Upper lobe of right lung (tissue), 1 donor: ENCODE measurements at places on chromosomes 16 and 17. TPM values are rescaled to one million over a fixed set of nuclear protein-coding genes. Genes with fewer than 3 reads are reported as not detected.

CLDN7 gene
- 117 TPM for total RNA-seq

PABPN1L gene
- total RNA-seq = not detected

CSH1 gene
- not detected for total RNA-seq

DNAAF1 gene
- total RNA-seq = 0.49 TPM

SLC12A3 gene
- total RNA-seq = not detected

UNC45B gene
- 0.14 TPM for total RNA-seq

OTOA gene
- total RNA-seq = 0.90 TPM

KRTAP2-3 gene
- total RNA-seq = not detected

OTOP2 gene
- total RNA-seq = not detected

DNA sequence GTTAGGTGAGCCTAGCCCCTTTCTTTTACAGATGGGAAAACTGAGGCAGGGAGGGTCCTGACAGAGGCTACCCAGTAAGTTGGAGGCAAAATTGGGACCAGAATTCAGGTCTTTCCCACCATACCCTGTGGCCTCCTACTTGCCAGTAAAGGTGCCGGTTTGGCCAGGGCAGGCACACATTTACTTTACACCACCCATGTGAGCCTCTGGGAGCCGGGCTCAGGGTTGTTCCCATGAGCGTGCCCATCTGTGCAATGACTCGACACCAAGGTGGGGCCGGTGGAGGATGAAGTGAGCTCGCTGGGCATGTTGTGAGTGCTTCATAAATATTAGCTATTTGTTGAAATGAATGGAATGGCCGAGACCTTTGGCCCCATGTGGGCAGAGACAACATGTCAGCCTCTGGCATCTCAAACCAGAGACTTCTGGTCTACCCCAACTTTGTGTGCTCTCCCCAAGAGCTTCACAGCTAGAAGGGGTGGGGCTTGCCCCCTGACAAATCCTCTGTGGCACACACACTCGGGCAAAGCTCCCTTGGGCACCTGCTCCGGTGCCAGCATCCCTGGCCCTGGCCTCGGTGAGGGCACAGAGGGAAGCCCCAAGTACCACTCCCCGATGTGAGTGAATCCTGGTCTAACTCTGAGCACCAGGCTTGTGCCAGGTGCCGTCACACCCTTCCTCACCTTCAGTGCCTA, 60.1 kb downstream of the SRCIN1 start:
- no peak for DNase-seq

DNA sequence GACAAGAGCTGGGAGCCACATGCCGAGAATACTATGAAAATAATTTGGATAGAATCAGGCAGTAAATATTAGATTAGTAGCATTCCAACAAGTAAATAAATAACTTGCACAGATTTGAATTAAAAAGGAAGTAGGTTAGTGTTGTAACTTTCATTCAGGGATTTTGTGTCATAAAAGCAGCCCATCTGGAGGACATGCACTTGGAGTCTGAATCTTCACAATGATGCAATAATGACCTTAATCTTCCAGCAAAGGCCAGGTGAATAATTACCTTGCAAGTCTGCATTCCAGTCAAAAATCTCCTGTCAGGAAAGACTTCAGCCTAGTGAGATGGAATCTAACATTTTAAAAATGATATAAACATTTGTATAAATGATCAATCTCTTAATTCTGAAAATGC, 518.1 kb downstream of the KCNJ2 start:
- no peak for DNase-seq

DNA sequence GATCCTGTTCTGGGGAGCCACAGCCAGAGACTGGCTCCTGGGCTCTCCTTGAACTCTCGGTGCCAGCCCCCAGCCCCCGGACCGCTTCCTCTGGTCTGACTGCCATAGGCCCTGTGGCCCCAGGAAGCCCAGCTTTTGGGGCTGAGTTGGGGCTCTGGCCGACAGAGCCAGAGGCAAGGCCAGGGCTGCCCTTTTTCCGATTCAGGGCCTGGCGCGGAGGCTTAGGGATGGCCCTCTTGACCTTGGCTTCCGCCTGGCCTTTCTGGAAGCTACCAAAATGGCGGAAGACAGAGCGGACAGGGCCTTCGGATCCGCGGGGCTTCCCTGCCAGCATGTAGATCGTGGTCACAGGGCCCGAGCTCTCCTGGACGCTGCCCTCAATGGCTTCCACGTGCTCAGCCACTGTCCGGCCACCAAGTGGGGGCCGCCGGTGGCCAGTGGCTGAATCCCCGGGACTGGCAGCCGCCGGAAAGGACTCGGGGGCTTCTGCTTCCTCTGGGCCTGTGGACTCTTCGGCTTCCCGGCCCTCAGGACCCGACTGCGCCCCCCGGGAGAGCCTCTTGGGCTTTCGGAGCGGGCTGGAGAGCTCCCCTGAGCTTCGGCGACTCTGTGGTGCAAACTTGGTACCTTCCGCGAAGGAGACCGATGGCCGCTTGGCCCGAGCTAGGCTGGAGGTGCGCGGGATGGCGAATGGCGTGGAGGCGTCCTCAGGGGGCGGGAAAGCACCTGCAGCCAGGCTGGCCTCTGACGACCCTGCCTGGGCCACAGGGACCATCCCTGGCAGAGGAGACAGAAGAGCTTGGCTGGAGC, 6.4 kb upstream of the SLC43A2 start:
- no peak for DNase-seq

- no peak for DNase-seq
These were observed 56.3 kb upstream of the CBFA2T3 start for GRCh38 chr16:89033304-89033703.

DNA sequence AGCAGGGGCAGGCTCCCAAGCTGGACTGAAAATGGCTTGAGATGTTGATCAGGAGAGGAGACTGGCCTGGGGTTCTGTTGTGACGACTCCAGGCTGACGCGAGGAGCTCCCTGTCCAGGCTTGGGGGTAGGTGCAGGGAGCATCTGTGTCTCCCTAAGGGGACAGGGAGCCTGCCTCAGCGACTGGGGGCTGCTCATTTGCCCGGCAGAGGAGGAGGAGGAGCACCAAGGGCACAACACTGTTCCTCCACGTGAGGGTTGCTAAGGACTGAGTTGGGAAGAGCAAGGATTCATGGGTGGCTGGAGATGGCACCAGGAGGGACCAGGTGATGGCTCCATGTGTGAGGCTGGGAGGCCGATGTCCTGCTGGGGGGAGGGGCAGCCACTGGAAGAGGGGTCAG, 53.3 kb downstream of the USP22 start:
- peak; percentile 47 for DNase-seq

DNA sequence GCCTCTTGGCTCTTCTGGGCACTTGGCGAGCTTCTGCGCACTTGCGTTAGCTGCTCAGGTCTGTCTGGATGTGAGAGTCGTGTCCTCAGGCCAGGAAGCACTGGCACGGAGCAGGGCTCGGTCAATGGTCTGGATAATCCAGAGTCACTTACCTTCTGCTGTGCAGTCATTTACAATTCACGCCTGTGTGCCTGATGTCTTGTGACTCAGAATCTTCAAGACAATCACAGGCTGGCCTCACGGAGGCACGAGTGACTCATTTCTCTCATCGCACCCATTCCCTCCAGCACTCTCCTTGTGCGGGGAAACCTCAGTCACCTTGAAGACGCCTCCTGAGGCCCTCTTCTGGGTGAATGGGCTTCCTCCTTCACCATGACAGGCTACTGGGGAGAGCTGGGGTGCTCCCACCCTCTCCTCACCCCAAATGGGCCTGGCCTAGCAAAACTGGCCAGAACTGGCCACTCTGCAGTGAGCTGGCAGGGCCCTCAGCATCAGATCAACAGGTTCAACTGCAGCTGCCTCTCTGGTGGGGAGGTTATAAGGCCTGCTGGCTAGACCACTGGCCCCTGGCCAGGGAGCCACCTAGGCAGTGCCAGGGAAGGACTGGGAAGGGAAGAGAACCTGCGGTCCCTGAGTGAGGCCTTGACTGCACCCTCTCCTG, 1.9 kb upstream of the CAPN15 start:
- DNase-seq = no peak

DNA sequence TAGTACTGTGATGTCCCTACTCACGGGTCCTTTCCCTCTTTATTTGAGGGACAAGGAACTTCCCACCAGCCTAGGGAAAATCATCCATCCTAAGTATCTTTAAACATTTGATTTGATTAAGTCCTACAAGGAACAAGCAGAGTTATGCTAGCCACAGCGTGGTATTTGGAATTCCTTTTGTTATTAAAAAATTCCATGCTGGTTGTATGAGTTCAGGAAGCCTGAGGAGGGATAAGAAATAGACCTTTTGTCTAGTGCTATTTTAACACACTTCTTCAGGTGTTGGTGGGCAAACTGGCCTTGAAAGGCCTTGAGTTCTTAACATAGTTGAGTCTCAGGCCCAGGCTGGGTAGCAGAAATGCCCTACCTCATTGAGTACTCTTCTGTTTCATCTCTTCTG, 105.4 kb upstream of the TBX2 start:
- DNase-seq = no peak

DNA sequence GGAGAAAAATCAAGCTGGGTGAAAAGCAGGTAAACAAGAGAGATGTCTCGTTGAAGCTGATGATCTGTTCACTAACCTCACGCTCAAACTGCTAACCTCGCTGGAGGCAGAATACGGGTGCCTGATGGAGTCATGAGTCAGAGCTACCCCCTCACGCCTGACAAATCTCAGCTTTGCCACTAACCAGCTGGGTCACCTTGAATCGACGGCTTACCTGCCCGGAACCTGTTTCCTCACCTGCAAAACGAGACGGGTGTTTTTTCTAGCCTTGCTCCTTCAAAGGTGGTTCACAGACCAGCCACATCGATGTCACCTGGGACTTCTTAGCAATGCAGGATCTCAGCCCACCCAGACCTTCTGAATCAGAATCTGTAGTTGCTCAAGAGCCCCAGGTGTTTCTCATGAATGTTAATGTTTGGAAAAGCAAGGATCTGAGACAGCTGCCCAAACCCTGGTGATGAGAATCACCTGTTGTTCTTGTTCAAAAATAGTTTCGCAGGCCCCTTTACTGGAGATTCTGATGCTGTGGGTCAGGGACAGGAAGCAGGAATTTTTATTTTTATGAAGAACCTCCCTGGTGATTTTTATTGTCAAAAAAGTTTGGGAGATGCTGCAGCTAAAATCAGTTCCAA, 56.9 kb downstream of the MARCHF10 start:
- DNase-seq = no peak

GRCh38 chr17:33520426-33521330, 227.6 kb upstream of the ASIC2 start:
- no peak for DNase-seq

DNA sequence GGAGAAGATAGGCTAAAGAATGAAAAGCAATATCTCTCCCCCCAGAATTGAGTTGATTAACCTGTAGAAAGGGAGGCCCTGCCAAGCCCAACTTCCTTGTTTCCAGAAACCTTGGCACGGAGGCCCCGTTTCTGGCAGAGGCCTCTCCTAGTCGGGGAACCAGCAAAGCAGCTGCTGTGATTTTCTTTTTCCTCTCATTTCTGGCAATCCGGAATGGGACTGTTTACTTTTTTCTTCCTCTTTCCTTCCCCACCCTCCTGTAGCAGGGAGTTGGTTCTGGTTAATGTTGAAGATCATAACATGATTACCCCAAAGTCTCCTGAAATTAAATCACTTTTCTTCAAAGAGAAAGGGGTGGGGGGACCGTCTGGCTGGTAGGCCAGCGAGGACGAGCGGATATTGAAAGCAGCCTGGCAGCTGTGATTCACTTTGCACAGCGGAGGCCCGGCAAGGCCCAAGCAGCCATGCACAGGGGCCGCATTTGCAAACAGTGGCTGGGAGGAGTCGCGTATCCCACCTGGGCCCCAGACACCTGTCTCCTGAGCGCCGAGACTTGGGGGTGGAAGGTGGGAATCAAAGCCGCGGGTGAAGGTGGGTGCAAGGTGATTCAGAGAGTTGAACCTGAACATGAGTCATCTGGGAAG, 51.5 kb downstream of the NTN1 start:
- no peak for DNase-seq

GRCh38 chr17:16052486-16052885, 52.9 kb downstream of the TTC19 start:
- no peak for DNase-seq
